Upper lobe of left lung (tissue), 6 donors: ENCODE measurements at places on chromosomes 5 and 9. TPM values are rescaled to one million over a fixed set of nuclear protein-coding genes. Genes with fewer than 3 reads are reported as not detected.

PCDHGB6 gene
- 3.2 TPM for total RNA-seq

C9orf50 gene
- not detected for total RNA-seq

CEL gene
- 9.4 TPM for total RNA-seq

PCDHGA11 gene
- 16.8 TPM for total RNA-seq

PHF24 gene
- 0.67 TPM for total RNA-seq

LMX1B gene
- not detected for total RNA-seq

OR1Q1 gene
- not detected for total RNA-seq

HSDL2 gene
- 45.2 TPM for total RNA-seq

LHX2 gene
- total RNA-seq: not detected

PDE8B gene
- 5.8 TPM for total RNA-seq

GABRA6 gene
- total RNA-seq: not detected

GRCh38 chr5:39266442-39266841 is 47.1 kb upstream of the FYB1 start:
- H3K27me3 ChIP-seq: no peaks in the 10 kb centered on the region
- no peaks in the 10 kb centered on the region for H3K4me1 ChIP-seq
- peak overlapping the region; percentile 31 for H3K27ac ChIP-seq

- H3K4me3 ChIP-seq: no peak overlapping the region
- H3K4me1 ChIP-seq: peaks cover 9% of the 10 kb centered on the region
- no peak for DNase-seq
- no peaks in the 10 kb centered on the region for H3K27me3 ChIP-seq
- no peak overlapping the region for H3K27ac ChIP-seq
These were observed 304.6 kb upstream of the DMRT1 start for GRCh38 chr9:536597-537511.

DNA sequence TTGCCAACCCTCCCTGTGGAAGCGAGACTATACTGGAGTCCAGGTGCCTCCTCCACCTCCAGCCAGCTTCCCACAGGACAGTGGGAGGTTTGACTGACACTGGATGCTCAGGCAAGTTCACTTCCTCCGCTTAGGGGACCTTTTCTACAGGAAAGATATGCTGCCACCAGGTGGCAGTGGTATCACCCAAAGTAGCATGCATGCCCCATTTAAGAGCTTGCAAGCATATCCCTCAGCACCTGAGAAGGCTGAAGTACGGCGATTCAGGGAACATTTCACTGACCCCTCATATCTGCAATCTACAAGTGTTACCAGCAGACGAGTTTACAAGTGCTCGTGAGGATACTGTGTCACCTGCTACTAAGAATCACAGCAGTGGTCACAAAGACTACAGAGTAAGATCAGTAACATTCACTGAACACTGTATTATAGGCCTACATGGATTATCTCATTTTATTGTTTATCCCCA is 75.5 kb downstream of the KLHL3 start:
- DNase-seq: no peak
- H3K36me3 ChIP-seq: no peaks in the 10 kb centered on the region
- no peak overlapping the region for H3K4me3 ChIP-seq
- H3K4me1 ChIP-seq: no peaks in the 10 kb centered on the region
- no peak overlapping the region for H3K27ac ChIP-seq
- no peaks in the 10 kb centered on the region for H3K27me3 ChIP-seq

DNA sequence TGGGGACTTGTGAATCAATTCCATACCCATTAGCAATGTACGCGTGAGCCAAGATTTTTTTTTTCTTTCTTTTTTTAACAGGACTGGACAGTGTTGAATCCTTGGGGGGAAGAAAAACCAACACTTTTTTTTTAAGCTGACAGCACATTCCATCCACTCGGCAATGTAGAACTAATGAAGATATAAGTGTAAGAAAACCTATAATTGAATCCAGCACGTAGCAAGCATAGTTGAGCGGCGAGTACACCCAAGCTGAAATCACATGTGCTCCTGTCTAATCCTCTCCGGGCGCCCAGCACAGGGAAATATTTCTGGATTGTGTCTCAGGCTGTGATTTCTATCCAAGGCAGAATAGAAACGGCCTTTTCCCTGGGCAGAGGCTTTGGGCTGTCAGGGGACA is 118.2 kb downstream of the BOD1 start:
- DNase-seq: no peak
- H3K4me1 ChIP-seq: no peaks in the 10 kb centered on the region
- H3K27ac ChIP-seq: no peak overlapping the region
- no peaks in the 10 kb centered on the region for H3K27me3 ChIP-seq
- no peak overlapping the region for H3K4me3 ChIP-seq
- no peaks in the 10 kb centered on the region for H3K36me3 ChIP-seq

- DNase-seq: no peak
- H3K27me3 ChIP-seq: no peaks in the 10 kb centered on the region
- no peaks in the 10 kb centered on the region for H3K36me3 ChIP-seq
- H3K4me1 ChIP-seq: no peaks in the 10 kb centered on the region
These were observed 1296.8 kb upstream of the NUDT12 start for GRCh38 chr5:104859437-104859836.

GRCh38 chr9:123091459-123091858 is 58.0 kb downstream of the GPR21 start:
- no peaks in the 10 kb centered on the region for H3K4me1 ChIP-seq
- no peak overlapping the region for H3K27ac ChIP-seq
- peaks cover 25% of the 10 kb centered on the region for H3K36me3 ChIP-seq
- DNase-seq: no peak

GRCh38 chr9:12915366-12915954 is 140.6 kb downstream of the LURAP1L start:
- H3K4me1 ChIP-seq: no peaks in the 10 kb centered on the region
- H3K27me3 ChIP-seq: no peaks in the 10 kb centered on the region
- no peak for DNase-seq
- H3K36me3 ChIP-seq: no peaks in the 10 kb centered on the region

GRCh38 chr5:100505984-100506670 is 29.0 kb upstream of the FAM174A start:
- H3K4me1 ChIP-seq: no peaks in the 10 kb centered on the region
- DNase-seq: no peak
- no peaks in the 10 kb centered on the region for H3K27me3 ChIP-seq
- no peak overlapping the region for H3K4me3 ChIP-seq

GRCh38 chr5:75279321-75279720 is 42.6 kb upstream of the ANKRD31 start:
- DNase-seq: no peak
- no peaks in the 10 kb centered on the region for H3K4me1 ChIP-seq
- H3K27ac ChIP-seq: no peak overlapping the region
- H3K36me3 ChIP-seq: no peaks in the 10 kb centered on the region

DNA sequence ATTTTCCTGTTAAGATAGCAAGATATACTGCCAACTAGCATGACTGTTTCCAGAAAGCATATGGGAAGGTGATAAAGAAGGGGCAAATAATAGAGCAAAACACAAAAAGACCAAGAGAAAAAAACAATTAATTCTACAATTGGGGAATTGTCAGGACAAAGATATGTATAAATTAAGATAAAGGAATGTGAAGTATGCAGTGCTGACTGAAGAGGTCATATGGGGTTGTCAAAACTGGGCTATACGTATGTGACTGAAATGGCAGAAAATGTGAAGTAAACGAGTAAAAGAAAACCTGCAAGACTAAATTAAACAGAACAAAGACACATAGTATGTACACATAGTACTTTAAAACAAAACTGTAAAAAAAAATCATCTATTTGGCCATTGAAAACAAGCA is 222.3 kb downstream of the ARL15 start:
- no peaks in the 10 kb centered on the region for H3K4me1 ChIP-seq
- H3K36me3 ChIP-seq: no peaks in the 10 kb centered on the region
- H3K27me3 ChIP-seq: no peaks in the 10 kb centered on the region

GRCh38 chr5:139712412-139712811 is 64.3 kb downstream of the CXXC5 start:
- no peak for DNase-seq
- H3K4me3 ChIP-seq: no peak overlapping the region
- peaks cover 14% of the 10 kb centered on the region for H3K27me3 ChIP-seq
- H3K27ac ChIP-seq: no peak overlapping the region

- peaks cover 19% of the 10 kb centered on the region for H3K4me1 ChIP-seq
- no peaks in the 10 kb centered on the region for H3K36me3 ChIP-seq
- H3K4me3 ChIP-seq: no peak overlapping the region
- no peak overlapping the region for H3K27ac ChIP-seq
- H3K27me3 ChIP-seq: no peaks in the 10 kb centered on the region
These were observed 3.3 kb upstream of the SLC2A8 start for GRCh38 chr9:127393645-127394044.

- no peaks in the 10 kb centered on the region for H3K36me3 ChIP-seq
- no peaks in the 10 kb centered on the region for H3K4me1 ChIP-seq
- no peak overlapping the region for H3K4me3 ChIP-seq
These were observed 58.3 kb downstream of the MTX3 start for GRCh38 chr5:79932510-79933504.

DNA sequence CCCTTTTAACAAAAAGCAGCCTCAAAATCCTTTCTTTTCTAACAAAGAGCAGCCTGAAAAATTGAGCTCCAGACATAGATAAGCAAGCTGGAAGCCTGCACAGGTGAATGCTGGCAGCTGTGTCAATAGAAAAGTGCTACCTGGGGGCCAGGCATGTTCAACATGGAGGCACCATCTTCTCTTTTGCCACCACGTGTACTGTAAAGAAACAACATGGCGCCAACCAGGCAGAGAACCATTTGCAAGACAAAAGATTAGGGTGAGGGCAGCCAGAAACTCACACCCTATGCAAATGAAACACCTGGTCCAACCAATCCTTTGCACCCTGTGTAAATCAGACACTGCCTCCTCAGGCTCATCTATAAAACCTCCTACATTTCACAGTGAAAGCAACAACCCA is 96.0 kb downstream of the ACTL7B start:
- no peak overlapping the region for H3K4me3 ChIP-seq
- DNase-seq: no peak
- H3K27ac ChIP-seq: no peak overlapping the region

GRCh38 chr9:3299872-3300271 is 225.9 kb downstream of the RFX3 start:
- no peak for DNase-seq
- H3K27me3 ChIP-seq: no peaks in the 10 kb centered on the region
- H3K27ac ChIP-seq: no peak overlapping the region
- H3K36me3 ChIP-seq: no peaks in the 10 kb centered on the region
- no peaks in the 10 kb centered on the region for H3K4me1 ChIP-seq
